ENCODE measurements at places on chromosomes 2 and 18.

- DNase-seq: no peak
Measured at GRCh38 chr2:121128741-121129659, 156.0 kb downstream of the TFCP2L1 start.

- DNase-seq: no peak
Measured at GRCh38 chr18:10846657-10847407, 302.5 kb downstream of the PIEZO2 start.

DNA sequence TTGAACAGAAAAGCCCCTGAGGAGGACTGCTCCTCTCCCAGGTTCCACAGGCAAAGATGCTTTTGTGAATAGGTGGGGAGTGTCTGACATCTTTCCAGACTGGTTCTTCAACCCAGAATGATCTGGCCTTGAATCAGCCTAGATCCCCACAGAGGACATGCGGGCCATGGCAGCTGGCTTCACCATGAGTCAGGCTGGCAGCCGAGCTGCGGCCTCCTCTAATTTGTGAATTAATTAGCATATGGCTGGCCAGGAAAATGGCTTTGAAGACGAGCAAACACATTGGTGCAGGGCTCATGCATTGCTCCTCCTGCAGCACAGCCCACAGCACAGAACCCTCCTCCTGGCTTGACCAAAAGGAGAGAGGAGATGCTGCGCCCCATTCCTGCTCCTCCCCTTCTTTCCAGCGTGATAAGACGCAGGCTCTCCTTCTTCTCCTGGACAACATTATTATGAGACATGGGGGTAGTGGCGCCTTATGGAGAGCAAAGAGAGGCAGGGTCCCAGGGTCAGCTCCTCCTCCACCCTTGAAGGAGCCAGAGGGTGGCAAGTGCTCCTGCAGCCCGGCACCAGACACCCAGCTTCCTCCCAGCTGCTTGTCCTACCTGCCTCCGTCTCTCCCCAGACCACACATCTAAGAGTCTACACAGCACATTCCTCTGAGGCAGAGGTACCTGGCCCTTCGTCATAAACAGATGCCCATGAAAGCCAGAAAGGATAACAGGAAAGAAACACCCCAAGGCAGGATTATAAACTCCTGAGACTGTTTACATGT lies 66.7 kb downstream of the EDAR start:
- DNase-seq: no peak

DNA sequence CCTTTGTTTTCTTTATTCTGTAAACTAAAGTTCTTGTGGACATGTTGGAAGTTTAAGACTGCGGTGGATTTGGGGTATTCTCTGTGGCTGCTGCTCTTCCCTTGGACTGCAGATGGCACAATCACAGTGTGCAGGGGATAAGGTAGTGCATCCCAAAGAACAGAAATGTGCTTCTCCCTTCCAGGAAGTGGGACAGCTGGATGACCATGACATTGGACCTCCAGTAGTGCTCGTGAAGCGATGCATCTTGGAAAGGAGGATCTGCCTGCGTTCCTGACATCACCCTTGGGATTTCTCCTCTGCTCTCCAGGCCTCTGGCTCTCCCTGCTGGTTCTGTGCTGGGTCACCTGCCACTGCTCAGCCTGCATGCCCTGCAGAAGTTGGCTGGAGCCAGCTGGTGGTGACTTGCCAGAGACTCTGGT lies 109.9 kb downstream of the SLC4A3 start:
- no peak for DNase-seq

- no peak for DNase-seq
Measured at GRCh38 chr2:146312899-146313298, 1531.9 kb upstream of the ACVR2A start.

- DNase-seq: no peak
Measured at GRCh38 chr18:25979369-25980040, 110.9 kb downstream of the SS18 start.

DNA sequence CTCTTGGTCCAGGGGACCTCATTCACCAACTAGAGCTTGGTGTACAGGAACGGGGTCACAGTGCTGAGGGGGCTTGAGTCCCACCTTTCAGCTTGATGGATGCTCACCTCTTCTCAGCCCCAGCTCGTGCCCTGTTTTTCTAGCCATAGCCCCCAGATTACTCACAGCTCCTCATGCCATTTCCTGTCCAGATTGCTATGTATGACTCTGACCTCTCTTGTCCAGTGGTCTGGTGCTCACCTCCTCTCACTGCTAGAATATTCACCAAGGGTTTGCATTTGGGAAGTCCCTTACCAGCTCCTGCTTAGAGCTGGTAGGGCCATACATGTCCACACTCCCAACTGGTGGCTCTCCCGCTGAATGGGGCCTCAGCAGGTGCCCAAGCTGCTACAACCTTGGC lies 5.9 kb downstream of the LBX2 start:
- no peak for DNase-seq

DNA sequence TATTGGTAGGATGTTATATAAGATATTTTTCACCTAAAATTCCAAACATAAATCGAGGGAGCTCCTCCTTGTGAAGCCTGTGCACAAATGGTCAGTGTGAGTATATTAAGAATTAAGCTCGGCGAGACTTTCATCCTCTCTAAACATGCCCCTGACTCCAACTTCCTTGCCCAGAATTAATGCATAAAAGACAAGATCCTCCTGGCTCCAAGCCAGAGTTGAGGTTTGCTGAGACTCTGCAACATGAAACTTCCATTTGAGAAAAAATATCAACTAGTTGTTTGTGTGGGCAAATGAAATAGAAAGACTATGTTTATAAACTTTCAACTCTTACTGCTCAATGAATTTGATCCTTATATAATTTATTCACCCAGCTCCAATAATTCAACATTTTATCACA lies 68.1 kb downstream of the CCDC178 start:
- DNase-seq: no peak

- DNase-seq: no peak
Measured at GRCh38 chr2:50513724-50514123, 518.2 kb downstream of the NRXN1 start.

GRCh38 chr18:49520661-49521145 lies 33.7 kb upstream of the C18orf32 start:
- no peak for DNase-seq

DNA sequence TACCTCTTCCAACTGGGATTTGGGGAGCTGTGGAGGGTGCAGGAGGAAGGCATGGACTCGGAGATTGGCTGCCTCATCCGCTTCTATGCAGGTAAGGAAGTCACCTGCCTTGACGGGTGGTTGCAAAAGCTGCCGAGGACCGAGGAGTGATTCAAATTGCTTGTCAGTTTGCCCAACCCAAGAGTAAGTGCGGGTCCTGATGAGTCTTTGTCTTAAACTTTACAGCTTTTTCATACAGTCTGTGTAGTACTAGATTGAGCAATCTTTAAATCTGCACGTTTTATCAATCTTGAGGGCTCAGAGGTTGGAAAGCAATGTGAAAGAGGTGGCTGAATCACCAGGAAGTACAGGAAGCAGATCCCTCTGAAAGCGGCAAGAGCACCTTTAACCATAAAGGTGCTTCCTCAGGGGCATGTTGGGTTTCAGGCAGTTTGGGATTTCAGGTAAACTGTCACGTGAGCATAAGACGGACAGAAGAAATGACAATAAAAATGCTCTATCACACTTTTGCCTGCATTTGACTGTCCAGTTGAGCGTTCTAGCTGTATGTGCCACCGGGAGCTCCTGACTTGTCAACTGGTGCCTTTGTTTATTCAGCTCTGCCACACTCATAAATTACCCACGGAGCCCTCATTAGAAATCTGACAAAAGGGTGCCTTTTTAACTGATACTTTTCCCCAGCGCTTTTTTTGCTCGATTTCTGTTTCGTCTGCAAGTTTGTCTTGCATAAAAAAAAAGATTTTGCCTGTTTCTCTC lies 2.0 kb downstream of the PHLPP1 start:
- DNase-seq: peak; percentile 49

DNA sequence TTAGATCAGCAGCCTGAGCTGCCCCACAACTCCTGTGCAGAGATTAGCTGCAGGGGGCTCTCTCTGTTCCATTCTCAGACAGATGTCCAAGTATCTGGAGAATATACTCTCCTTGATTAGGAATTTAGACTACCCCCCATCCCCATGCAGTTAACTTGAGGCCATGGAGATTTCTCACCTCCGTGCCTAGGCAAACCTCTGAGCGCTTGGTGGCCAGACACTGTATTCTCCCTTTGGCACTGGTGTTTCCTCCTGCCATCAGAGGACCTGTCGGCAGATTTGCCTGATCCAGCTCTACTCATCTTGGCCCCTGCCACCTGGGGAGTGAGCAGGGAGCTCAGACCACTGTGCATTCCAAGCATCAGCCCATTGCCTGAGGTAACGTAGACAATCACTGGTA lies 48.3 kb downstream of the ZNF804A start:
- no peak for DNase-seq

GRCh38 chr2:34161549-34161948 lies 562.5 kb upstream of the FAM98A start:
- no peak for DNase-seq

GRCh38 chr2:70745276-70745825 lies 22.6 kb downstream of the ADD2 start:
- DNase-seq: no peak

GRCh38 chr2:9153643-9153980 lies 53.0 kb upstream of the ASAP2 start:
- DNase-seq: no peak

- peak; percentile 57 for DNase-seq
Measured at GRCh38 chr2:32591669-32592463, 36.0 kb upstream of the TTC27 start.

DNA sequence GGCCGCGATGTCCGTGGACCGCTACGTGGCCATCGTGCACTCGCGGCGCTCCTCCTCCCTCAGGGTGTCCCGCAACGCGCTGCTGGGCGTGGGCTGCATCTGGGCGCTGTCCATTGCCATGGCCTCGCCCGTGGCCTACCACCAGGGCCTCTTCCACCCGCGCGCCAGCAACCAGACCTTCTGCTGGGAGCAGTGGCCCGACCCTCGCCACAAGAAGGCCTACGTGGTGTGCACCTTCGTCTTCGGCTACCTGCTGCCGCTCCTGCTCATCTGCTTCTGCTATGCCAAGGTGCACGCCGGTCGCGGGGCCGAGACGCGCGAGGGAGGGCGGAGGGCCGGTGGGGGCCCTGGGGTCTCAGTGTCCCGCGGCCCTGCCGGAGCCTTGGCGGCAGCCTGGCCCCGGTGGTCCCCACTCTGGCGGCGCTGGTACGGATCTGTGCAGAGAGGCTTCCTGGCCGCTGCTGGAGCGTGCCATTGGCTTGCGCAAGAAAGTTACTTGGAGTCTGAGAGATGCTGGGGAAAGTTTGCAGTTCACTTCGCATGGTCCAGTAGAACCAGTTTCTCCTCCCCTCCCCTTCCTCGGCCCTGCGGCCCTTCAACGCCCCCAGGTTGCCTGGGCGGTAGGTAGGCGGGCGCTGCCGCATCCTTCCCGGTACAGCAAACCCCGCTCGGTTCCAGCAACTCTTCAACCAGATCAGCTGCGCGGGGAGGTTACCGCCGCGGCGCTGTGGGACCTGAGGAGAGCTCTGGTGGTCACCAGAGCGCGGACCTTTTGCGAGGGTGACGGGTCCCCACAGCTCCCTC lies 1.5 kb downstream of the GALR1 start:
- DNase-seq: no peak
